ENCODE measurements at places on chromosomes 13 and 19.

- no peak for DNase-seq
Measured at GRCh38 chr13:55517312-55517711, 1623.4 kb upstream of the PRR20A start.

DNA sequence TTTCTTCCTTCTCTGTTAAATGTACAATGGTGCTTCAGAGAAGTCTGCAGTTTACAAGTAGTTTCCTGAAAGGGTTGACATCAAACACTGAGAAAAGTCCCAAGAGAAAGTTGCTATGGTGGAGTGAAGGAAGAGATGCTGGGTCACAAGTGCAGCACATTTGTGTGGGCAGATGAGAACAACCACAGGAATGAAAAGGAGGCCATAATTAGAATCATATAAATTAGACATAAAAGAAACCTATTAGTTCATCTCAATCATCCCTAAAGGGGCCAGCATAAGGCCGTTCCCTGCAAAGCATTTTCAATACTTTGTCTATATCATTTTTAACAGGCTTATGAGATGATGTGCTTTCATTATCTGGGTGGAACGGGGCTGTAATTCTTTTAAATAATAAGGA is 359.2 kb downstream of the IRS2 start:
- DNase-seq, result no peak

DNA sequence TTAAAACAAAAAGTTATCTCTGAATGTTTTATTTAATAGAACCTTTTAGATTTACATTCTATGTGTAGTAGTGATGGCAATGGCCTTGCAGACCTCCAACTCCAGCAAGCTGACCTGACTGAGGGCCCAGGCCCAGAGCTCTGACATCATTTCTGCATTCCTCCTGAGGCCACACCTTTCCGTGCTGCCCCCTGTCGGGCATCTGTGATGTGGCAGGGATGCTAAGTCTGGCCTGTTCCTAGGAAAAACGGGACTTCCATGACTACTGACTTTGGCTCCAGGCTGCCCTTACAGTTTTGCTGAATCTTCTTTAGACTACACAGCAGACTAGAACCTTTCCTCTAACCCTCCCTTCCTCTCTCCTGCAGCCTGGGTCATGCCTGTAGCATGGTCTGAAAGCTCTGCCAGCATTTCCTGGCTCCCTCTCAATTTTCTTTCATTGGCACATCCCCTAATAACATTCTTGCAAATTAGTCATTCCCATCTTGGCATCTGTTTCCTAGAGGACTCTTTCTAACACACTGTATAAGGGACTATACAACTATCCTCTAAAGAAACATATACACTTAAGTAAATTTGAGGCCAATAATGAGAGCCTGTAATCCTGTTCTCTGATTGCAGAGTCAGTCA is 249.1 kb downstream of the GPC5 start:
- DNase-seq, result no peak

DNA sequence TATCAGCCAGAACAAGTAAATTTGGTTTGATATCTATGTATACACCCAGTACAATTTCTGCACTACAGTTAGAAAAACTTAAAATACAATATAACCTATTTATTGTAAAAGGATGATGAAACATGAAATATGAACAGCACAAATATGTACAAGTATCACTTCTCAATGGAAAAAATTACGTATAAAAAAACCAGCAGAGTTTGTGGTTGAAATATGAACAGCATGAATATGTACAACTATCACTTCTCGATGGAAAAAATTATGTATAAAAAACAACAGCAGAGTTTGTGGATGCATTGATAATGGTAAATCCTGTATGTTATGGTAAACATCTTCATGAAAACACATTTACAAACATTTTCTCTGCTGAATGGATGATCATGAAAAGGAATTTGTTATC is 32.4 kb upstream of the CEACAM21 start:
- DNase-seq, result no peak

DNA sequence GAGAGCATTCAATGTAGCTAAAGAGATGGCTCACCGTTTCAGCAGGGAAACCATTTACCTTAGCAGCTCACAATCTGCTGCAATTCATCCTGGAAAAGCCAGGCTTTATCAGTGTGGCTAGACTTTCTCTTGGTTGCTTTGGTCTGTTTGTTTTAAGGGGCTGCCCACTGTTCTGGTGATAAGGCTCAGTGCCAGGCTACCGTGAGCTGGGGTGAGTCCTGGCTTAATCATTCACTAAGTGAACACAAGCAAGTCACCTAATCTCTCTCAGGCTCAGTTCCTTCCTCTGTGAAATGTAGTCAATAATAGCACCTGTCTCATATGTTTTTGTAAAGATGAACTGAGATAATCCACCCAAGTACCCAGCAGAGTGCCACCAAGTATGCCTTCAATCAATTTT is 229.0 kb downstream of the TEX29 start:
- no peak for DNase-seq

DNA sequence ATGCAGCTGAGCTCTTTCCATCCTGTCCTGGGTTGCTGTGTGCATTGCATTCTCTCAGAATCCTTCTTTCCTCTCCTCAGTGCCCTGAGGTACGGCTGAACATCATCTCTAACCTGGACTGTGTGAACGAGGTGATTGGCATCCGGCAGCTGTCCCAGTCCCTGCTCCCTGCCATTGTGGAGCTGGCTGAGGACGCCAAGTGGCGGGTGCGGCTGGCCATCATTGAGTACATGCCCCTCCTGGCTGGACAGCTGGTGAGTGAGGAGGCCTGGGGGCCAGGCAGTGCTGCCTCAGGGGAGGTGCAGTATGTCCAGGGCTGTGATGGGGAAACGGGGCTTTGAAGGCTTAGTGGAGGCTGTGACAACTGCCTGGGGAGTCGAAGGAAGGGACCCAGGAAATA is 29.8 kb downstream of the PPP2R1A start:
- no peak for DNase-seq

DNA sequence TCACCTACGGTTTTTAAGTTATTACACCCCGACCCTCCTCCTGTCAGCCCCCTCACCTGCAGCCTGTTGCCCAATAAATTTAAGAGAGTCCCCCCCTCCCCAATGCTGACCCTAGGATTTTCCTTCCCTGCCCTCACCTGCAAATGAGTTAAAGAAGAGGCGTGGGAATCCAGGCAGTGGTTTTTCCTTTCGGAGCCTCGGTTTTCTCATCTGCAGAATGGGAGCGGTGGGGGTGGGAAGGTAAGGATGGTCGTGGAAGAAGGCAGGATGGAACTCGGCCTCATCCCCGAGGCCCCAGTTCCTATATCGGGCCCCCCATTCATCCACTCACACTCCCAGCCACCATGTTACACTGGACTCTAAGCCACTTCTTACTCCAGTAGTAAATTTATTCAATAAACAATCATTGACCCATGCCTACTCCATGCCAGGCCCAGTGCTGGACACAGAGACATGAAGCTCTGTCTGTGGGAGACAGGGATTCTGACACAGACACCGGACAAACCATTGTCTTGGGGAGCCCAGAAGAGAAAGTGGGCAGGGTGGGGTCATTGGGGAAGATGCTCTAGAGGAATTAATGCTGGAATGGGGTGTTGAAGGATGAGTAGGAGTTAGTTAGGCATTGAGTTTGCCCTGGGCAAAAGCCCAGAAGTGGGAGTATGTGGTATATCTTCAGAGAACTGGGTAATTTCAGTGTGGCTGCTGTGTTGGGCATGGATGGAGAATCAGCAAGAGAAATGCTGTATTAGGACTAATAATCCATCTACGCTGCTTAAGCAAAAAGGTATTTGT is 19.2 kb downstream of the CKM start:
- DNase-seq, result no peak

GRCh38 chr13:78587395-78587794 is 16.0 kb downstream of the POU4F1 start:
- no peak for DNase-seq

GRCh38 chr13:107587681-107588080 is 627.7 kb downstream of the LIG4 start:
- DNase-seq, result no peak

GRCh38 chr19:47735131-47735530 is 10.2 kb upstream of the NOP53 start:
- DNase-seq, result no peak

- no peak for DNase-seq
Measured at GRCh38 chr19:49672131-49672919, 4.7 kb upstream of the PRMT1 start.

- DNase-seq, result no peak
Measured at GRCh38 chr13:114258589-114258988, 22.8 kb upstream of the UPF3A start.

GRCh38 chr13:33509642-33510229 is 224.2 kb upstream of the STARD13 start:
- no peak for DNase-seq

DNA sequence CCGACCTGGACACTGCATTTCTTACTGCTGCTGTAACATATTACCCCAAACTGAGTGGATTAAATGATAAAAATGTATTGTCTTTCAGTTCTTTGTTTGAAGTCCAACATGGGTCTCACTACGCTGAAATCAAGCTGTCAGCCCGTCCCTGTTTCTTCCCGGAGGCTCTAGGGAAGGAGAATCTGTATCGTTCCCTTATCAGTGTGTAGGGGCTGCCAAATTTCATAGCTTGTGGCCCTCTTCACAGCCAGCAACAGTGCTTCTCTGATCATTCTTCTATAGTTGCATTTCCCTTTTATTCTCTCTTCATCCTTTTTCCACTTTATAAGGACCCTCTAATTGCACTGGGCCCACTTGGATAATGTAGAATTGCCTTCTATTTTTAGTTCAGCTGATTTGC is 10.1 kb downstream of the ZNF234 start:
- no peak for DNase-seq

DNA sequence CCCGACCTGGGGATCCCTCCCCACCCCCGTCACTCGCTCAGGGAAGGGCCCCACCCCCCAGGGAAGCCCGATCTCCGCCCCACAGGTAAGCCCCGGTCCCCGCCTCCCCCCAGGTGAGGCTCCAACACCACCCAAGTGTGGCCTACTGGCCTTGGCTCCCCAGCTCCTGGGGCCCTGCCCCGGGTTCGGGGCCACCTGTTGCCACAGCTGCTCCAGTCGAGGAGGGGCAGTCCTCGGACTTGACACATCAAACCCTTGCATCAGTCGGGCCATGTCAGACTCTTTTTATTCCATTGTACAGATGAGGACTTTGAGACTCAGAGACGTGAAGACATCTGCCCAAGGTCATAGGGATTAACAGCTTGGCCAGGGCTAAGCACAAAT is 512 bp downstream of the CC2D1A start:
- no peak for DNase-seq

- no peak for DNase-seq
Measured at GRCh38 chr19:13917888-13918406, 11.9 kb downstream of the CC2D1A start.

DNA sequence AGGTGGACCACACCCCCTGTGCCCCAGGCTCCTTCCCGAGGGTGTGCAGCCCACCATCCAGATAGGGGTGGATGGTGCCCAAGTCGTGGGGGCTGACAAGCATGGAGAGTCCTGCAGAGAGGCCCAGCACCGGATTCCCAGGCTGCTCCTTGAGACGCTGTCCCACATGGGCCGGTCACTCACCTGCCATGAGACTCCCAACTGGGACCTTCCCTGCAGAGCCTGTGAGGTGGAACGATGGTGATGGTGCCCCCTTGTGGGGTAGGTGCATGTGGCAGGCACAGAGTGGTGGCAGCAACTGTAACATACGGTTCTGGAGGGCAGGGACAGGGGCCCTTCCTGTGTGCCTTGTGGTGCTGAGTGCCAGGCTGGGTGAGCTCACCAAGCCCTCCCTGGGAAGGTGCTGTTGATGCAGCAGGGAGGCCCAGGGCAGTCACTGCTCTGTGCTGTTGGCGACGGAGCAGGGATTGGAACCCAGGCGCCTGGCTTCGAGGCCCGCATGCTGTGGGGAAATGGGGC is 33.1 kb downstream of the PPP1R37 start:
- peak; percentile 15 for DNase-seq

DNA sequence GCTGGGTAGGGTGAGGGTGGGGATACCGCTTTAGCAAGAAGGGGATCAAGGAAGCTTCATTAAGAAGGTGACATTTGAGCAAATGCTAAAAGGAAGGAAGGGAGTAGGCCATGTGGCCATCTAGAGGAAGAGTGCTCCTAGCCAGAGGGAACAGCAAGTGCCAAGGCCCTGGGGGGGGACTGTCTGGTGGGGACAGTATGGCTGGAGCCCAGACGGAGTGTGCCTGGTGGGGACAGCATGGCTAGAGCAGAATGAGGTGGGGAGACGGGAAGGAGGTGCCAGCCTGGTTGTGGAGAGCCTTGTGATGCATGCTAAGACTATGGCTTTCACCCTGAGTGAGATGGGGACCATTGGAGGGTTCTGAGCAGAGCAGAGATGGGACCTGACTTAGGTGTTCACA is 2.1 kb upstream of the TGFB1 start:
- no peak for DNase-seq

DNA sequence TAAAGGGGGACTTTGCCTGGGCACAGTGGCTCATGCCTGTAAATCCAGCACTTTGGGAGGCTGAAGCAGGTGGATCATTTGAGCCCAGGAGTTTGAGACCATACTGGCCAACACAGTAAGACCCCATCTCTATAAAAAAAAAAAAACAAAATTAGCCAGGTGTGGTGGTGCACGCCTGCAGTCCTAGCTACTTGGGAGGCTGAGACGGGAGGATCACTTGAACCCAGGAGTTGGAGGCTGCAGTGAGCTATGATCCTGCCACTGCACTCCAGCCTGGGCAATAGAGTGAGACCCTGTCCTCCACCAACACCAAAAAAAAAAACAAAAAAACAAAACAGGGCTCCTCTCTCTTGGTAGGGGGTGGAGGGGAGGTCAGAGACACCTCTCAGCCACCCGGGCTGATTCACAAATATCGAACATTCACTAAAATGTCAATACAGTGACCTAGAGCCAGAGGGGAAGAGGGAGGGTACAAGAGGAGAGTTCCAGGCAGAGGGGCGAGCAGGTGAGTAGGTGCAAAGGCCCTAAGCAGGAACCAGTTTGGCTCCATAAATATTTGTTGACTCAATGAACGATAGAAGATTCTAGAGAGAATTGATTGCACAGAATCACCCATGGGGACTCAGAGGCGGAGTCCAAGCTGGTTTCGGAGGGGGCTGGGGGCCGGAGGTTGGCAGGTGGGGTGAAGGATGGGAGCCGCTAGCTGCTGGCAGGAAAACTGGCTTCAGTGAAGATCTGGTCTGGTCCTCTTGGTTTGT is 1.0 kb upstream of the CREB3L3 start:
- DNase-seq, result no peak

DNA sequence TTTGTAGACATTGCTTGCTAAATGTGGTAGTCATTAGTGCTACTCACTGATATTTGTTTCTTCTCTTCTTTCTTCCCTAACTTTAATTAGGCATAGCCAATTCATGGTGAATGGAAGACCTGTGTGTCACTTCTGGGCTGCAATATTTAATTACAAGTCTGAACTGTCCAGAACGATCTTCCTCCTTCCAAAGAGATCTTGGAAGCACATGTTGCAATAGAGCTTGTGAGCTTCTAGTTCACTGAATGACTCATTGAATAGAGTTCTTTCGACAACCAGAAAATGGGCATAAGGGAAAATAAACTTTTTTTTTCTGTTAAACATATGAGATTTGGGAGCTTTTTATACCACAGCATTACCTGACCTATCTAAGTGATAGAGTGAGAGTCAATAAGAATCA is 1264.6 kb downstream of the PCDH9 start:
- no peak for DNase-seq

DNA sequence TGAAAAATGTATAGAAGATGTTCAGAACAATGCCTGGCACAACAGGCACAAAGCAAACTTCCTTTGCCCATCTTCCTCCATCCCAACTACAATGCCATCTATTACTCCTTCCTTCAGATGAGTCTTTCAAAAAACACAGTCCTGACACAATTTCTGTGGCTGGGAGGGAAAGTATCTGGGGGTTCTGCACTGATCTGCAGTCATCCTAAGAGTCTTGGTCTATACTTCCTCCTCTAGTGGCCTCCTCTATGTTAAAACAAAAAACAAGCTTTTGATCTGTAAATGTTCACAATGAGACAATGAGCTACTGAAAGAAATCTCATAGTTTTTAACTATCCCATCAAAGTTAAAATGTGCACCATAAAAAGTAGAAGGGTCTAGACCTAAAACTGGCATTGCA is 44.8 kb downstream of the USP12 start:
- no peak for DNase-seq

Data from stimulated activated CD4-positive, alpha-beta T cell treated with anti-CD3 and anti-CD28 coated beads, Interleukin-1b, Interleukin-23, amount 100 ng/mL, for 1 hour (primary cell).